ENCODE measurements at places on chromosomes 4 and X. TPM values are rescaled to one million over a fixed set of nuclear protein-coding genes. Genes with fewer than 3 reads are reported as not detected.

The ATOH1 gene
- total RNA-seq: not detected

The SSX4 gene
- total RNA-seq: not detected

The SPANXN3 gene
- total RNA-seq: not detected

The RPA4 gene
- not detected for total RNA-seq

The POU3F4 gene
- total RNA-seq: not detected

The SPARCL1 gene
- total RNA-seq: 292 TPM

All from left ventricle myocardium inferior (tissue), 1 donor.